ENCODE measurements at places on chromosomes 11 and 22.

DNA sequence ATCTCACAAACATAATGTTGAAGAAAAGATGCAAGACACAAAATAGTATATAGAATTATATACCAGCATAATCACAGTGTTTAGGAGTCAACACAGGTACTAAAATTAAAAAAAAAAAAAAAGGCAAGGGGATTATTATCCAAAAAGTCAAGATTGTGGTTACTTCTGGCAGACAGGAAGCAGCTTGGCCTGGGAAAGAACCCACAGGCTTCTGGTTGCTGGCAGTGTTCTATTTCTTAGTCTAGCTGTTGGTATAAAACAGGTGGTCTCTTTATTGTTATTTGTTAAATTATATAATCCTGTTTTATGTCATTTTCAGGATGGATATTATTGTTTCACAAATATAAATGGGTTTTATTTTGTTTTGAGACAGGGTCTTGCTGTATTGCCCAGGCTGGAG lies 54.0 kb downstream of the C11orf58 start:
- DNase-seq: peak; percentile 54

GRCh38 chr11:9313648-9314290 lies 624 bp downstream of the TMEM41B start:
- DNase-seq: no peak

DNA sequence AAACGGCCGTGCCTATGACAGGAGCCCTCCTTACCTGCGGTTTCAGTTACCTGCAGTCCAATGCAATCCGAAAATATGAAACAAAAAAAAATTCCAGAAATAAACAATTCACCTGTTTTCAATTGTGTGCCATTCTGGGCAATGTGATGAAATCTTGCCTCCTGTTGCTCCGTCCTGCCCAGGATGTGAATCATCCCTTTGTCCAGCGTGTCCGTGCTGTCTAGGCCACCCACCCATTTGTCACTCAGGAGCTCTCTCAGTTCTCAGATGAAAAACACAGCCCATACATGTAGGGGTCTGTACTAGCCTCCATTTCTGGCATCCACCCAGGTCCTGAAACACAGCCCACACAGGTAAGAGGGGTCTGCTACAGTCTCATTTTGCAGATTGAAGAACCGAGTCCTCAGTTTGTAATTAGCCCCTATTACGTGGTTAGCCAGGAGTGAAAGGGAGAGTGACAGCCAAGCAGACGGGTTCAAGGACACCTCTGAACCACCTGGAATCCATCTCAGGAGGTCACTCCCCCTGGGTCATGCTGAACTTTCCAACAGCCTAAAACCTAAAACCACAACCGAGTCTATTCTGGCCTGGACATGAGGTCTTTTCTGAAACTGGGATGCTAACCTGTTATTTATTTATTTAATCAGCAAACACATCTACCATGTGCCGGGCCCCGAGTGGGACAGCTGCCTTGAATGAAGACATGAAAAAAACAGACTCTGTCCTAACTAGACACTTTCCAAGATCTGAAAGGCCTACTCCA lies 317.2 kb downstream of the SHANK2 start:
- DNase-seq: no peak

DNA sequence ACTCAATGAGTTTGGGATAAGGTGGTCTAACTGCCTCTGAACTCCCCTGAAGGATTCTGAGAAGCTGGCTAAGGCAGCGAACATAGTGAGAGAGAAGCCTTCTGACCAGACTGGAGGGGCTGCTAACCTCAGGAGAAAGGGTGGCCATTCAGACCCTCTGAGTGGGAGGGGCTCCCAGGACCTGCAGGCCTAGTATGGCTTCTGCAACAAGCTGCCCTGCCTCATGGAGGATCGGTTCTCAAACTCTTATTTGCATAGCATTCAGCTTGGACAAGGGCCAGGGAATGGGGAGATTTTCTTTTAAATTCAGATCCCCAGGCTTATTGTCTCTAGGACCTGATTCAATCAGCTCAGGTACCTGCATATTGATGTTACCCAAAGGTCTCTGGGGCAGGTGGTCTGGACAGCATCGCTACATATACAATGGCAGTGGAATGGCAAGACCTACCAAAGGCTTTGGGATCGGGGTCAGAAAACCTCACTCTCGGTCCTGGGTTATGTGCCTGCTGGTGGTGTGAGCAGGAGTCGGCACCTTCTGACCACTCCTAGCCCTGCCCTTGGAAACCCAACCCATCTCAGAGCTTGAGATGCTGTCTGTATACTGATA lies 599.1 kb downstream of the BRD1 start:
- no peak for DNase-seq

- no peak for DNase-seq
Observed at GRCh38 chr11:724049-724777, 18.2 kb downstream of the EPS8L2 start.

GRCh38 chr11:134591338-134591737 lies 179.3 kb upstream of the B3GAT1 start:
- no peak for DNase-seq

- DNase-seq: peak; percentile 56
Observed at GRCh38 chr22:31561238-31561887, 65.0 kb downstream of the SFI1 start.

DNA sequence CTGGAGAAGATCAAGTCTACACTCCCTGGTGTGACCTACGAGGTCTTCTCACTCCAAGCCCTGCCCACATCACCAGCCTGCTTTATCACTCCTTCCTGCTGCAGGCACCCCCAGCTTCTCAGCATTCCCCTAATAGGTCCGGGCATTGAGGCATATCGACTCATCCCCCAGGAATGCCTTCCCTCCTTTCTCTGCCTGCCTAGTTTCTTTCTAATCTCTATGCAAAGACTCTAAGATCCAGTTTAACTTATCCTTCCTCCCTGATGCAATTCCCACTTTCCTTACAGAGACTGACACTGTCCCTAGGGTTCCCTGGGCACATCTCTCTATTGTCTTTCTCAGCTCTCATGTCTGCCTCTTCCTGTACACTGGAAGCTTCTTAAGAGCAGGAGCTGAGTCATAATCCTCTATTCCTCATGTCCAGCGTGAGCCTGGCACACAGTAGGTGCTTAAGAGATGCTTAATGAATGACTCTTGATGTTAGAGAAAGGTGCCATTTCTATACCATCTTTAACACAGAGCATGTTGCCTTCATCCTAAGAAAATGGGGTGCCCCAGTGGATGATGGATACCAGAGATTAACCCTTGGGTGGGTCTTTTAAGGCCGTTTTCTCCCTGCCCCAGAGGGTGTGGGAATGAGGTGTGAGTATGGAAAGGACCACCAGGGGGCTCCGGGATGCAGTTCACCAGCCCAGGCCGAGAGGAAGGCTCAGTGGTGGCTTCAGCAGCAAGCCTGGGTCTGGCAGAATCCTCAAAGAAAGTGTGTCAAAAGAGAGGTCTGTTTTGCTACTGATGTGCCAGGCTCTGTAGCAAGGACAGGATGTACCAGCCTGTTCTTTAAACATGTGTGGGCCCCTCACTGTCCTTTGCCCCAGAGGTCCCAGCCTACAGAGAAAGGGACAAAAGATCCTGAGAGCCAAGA lies 34.7 kb downstream of the PARVA start:
- DNase-seq: peak; percentile 73

- DNase-seq: no peak
Observed at GRCh38 chr22:42022162-42022847, 23.7 kb downstream of the WBP2NL start.
